ENCODE measurements at places on chromosomes 3 and 15. TPM values are rescaled to one million over a fixed set of nuclear protein-coding genes. Genes with fewer than 3 reads are reported as not detected.

The RTP4 gene
- total RNA-seq: not detected

The TM4SF18 gene
- total RNA-seq: 29.7 TPM

The SEMA3B gene
- total RNA-seq: 5.2 TPM

The TPRG1 gene
- total RNA-seq: 0.18 TPM

The SSR3 gene
- total RNA-seq: 207 TPM

The ADAMTSL3 gene
- total RNA-seq: 0.34 TPM

The PLA2G4B gene
- 1.6 TPM for total RNA-seq

The STOML1 gene
- total RNA-seq: 11.9 TPM
